ENCODE measurements at places on chromosomes 16 and 17.

DNA sequence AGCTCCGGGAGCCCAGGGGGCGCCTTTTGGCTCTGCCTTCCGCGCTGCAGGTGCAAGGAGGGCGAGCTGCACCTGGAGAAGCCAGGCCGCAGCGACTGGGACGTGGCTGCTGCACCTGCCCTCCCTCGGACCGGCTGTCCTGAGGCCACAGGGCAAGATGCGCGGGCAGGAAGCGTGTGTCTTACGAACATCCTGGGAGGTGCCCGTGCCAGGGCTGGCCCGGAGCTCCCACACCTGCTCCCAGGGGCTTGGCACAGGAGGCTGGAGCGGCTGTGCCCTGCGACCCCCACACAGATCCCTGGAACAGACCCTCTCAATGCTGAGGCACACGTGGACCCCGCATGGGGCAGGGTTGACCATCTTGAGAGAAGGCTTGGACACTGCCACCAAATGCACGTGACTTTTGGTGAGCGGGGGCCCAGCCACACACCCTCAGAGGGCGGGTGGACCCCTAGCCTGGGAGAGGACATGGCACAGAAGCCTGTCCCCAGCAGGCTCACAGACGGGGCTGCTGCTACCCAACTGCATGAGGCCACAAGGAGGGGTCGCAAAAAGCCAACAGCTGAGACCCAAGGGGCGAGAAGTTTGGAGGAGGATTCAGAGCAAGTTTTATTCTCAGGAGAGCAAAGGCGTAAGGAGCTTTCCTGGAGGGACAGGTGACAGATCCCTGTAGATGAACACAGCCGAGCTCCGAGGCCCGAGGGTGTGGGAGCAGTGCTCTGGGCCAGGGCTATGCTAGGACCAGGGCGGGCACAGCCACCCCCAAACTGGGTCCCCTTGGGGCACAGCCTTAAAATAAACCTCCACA, 11.4 kb downstream of the NDUFAF8 start:
- no peak for DNase-seq

DNA sequence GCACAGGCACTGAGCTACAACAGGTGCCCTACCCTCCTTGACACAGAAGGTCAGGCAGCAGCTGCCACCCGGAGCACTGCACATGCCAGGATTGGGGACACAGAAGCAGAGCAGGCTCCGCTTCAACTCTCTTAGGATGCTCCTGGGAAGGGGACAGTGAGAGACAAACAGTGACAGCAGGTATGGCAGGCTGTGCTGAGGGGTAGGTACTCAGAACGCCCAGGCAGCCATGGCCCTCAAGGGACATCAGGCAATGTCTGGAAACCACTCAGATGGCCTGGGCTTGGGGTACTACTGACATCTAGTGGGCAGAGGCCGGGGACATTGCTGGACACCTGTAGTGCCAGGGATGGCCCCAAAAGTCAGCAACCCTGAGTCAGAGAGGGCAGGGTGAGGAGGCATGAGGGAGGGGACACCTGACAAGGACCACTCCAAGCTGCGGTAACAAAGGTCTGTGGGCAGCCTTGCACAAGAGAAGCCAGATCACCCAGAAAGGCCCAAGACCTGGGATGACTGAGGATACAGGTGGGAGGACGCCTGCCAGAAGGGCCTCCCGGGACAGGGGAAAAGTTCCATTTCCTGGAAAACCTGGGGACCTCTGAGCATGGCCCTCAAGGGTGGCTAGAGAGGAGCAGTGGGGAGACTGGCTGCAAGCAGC, 21.2 kb downstream of the PEMT start:
- no peak for DNase-seq

GRCh38 chr17:9432134-9432885, 143.3 kb downstream of the STX8 start:
- DNase-seq: no peak

DNA sequence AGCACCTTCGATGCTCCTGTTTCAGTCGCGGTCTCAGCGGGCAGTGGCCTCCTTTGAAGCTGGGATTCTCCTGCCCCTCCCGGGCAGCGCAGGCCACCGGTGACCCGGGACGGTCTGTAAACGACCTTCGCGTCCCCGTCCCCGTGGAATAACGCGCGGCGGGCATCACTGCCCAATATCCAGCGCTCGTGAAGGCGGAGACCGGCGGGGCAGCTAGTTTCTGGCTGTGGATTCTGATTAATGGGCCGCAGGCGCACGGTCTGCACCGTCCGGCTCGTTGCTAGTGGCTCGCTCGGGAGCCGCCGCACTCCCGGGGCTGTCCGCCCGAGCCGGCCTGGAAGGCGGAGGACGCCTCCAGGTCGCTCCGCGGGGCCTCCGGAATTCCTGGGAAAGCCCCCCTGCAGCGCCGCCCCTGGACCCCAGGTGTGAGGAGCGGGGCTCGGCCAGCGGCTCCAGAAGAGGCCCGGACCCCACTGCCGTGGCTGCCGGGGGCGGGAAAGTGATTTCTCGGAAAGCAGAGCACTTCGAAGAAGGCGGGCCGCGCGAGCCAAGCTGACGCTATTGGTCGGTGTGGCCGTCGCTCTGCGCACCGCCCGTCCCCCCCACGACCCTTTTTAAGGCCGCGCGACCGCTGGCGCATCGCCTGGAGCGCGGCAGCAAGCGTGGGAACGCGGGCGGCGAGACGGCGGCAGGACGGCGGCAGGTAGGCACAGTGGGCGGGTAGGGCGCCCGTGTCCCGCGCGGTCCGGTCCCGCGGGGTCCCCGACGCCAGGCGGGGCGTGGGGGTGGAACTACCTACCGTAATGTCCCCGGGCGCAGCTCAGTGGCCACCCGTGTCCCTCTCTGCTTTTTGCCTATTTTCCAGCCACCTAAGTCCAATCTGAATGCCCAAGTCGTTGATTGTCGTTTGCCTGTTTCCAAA, at the start of gene IRF8:
TSS of gene IRF8 (plus strand) at position 642 of the 922 bp plus-strand sequence. CDS start 3,854 bp downstream, outside the sequence.
- DNase-seq: peak; percentile 74

DNA sequence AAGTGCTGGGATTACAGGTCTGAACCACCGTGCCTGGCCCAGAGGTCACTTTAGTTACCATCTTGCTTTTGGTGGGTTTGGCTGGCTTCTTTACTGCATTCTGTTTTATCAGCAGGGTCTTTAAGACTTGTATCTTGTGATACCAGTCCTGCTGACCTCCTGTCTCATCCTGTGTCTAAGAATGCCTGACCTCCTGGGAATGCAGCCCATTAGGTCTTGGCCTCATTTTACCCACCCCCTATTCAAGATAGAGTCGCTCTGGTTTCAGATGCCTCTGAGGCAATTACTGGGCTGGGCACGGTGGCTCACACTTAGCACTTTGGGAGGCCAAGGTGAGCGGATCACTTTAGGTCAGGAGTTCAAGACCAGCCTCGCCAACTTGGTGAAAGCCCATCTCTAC, 63.8 kb downstream of the MFSD11 start:
- no peak for DNase-seq

DNA sequence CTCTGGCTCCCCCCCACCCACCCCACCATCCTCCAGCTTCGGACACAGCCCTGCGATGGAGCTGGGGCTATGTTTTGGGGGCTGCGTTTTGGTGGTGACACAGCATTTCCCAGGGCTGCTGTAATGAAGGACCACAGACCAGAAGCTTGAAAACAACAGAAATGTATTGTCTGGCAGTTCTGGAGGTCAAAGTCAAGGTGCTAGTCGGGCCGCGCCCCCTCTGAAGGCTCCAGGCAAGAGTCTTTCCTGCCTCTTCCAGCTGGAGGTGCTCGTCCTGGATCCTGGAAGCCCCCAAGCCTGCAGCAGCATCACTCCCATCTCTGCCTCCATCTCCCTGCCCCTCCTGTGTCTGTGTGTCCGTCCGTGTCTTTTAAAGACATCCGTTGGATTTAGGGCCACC, 50.8 kb downstream of the TBC1D16 start:
- DNase-seq: no peak

DNA sequence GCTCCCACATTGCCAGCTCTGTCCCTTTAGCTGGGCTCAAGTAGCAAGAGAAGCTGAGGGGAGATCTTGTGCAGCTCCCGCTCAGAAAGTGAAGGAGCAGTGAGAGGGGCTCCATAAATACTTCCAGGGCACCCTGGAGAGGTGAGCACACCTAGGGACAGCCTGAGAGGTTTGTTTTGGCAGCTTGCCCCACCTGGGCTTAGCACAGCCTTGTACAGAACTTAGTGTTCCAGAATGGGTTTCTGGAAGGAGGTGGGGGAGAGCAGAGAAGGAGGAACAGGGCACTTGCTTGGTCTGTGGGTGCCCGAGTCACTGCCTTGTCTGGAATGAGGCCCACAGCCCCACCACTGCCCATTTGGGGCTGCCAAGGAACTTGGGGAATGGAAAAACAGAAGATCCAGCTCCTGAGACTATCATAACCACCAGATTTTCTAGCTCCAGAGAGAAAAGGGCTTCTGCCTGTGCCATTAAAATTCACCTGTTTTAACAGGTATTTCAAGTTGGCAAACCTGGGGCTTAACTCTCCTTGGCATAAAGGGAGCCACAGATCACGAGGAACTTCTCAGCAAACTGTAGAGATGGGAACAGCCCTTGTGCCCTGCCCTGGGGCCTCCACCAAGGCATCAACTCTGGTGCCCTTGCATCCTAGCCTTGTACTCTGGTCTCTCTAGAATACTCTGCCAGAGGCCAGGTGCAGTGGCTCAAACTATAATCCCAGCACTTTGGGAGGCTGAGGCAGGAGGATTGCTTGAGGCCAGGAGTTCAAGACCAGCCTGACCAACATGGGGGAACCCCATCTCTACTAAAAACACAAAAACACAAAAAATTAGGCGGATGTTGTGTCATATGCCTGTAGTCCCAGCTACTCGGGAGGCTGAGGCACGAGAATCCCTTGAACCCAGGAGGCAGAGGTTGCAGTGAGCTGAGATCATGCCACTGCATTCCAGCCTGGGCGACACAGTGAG, 1.9 kb downstream of the PRR15L start:
- DNase-seq: no peak

DNA sequence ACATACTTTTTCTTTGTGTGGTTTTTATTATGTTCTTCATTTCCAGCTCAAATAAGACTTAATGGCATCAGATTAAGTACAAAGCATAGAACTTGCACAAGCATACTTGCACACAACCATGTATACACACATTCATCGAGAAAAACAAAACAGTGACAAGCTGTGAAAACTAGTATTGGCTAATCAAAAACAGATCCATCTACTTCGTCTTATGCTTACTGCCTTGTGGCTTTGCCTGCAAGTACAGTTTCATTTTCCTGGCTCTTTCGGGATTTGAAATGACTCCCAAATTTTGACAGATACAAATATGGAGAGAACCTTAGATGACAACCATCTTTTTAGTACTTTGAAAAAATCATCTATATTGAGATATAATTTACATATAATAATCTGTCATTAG, 338.3 kb downstream of the BCAS3 start:
- no peak for DNase-seq

GRCh38 chr17:38733982-38734973, 4.1 kb downstream of the CISD3 start:
- DNase-seq: no peak

GRCh38 chr17:66775271-66775670, 59.6 kb upstream of the CACNG5 start:
- no peak for DNase-seq

DNA sequence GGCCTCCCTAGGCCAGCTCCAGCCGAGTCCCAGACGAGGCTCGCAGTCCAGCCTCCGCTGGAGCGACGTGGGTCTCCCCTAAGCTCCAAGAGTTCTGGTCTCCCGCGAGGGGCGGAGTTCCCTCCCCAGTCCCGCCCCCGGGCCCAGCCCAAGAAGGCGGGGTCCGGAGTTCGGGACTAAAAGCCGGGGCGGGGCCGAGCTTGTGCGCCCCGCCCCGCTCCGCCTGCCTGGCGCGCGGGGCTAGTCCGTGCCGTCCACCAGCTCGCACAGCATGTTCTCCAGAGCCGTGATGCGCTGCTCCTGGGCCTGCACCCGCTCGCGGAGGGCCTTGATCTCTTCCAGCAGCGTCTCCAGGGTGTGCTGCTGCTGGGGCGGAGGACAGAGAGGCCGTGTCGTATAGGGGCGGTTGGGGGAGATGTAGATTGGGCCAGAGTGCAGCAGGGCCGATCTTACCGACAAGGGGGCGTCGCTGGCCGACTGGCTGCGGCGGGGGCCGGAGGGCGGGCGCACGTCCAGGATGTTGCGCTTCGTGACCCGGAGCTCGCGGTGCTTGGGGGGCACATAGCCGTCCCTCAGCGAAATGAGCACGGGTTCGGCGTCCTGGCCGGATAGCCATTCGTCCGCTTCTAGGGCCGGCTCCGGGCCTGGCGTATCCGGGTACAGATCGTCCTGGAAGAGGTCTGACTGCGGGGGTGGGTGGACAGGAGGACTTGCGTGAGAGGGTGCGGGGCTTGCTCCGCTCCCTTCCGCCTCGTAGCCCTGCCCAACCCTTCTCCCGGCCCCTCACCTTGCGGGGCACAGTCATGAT, 7.0 kb downstream of the CORO6 start:
- peak; percentile 64 for DNase-seq

DNA sequence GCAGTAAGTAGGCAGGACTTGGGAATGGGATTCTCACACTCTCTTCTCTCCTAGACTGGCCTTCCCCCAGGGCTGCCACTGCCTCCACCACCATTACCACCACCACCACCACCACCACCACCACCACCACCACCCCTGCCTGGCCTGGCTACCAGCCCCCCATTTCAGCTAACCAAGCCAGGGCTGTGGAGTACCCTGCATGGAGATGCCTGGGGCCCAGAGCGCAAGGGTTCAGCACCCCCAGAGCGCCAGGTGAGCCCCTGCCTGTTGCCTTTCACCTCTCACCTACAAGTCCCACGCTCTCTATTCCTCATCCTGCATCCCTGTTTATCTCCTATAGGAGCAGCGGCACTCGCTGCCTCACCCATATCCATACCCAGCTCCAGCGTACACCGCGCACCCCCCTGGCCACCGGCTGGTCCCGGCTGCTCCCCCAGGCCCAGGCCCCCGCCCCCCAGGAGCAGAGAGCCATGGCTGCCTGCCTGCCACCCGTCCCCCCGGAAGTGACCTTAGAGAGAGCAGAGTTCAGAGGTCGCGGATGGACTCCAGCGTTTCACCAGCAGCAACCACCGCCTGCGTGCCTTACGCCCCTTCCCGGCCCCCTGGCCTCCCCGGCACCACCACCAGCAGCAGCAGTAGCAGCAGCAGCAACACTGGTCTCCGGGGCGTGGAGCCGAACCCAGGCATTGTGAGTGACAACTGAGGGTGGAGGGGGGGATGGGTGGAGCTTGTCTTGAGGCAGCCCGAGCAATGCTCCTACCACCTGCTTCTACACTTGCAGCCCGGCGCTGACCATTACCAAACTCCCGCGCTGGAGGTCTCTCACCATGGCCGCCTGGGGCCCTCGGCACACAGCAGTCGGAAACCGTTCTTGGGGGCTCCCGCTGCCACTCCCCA, 7.9 kb upstream of the TMEM88 start:
- no peak for DNase-seq

DNA sequence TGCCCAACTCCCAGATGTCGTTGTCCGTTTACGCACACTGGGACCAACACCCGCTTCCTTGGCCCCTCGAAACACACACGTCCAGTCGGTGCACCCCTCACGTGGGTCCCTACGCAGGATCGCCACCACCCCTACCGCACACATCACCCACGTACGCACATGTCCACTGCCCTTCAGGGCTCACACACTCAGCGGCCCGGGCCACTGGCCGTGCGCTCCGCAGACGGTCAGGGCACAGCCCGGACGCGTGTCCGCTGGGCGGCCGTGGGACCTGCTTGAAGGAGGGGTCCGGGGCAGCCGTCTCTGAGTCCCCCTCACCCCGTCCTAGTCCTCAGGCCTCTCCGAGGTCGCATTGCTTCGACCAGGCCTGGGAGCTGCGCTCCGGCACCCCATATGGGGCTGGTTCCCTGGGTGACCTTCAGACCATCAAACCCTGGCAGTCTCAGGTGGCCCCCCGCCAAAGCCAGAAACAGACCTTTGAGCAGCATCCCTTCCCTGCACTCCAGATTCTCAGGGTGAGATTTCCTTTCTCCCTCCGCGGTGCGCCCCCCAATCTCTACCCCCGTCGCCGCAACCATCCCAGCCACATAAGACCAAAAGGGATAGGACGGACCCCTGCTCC, 914 bp upstream of the GPRC5B start:
- no peak for DNase-seq

Measured in activated naive CD8-positive, alpha-beta T cell treated with anti-CD3 and anti-CD28 coated beads, Interleukin-2, amount 50 U/mL, for 16 hours (primary cell).